ENCODE measurements at places on chromosomes 16 and 17.

GRCh38 chr17:44266402-44267164, 1.4 kb downstream of the SLC4A1 start:
- DNase-seq, result no peak

DNA sequence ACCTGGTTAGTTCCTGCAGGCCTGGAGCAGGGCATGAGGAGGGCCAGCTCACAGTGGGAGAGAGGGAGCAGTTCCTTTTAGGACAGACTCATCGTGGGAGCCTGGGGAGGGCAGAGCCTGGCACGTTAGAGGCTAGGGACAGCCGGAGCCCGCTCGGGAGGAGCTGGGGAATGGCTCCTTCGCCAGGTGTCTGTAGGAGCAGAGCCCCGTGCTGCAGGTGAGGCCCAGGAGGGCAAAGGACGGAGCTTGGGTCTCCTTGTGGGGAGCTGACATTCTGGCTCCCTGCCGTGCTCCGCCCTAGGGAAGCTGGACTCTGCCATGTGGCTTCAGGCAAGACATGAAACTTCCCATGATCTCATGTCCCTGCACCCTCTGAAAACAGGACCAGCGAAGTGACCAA, 18.7 kb upstream of the MTSS2 start:
- DNase-seq, result no peak

DNA sequence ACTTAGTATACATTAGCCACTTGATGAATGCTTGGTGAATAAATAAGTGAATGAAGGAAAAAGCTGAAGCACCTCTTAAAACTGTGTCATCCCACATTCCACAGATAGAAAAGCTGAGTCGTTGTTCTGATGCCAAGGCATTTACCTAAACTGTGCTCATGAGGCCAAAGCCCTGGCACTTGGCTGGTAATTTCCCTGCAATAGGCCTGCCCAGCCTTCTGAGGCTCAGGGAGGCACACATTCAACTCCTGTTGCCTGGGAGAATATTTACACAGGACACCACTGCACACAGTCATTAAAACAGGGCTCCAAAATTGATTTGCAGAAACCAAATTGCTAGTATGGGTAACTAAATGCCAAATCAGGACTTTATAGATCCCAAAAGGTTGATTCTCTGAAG, 333.0 kb upstream of the C16orf82 start:
- DNase-seq, result no peak

DNA sequence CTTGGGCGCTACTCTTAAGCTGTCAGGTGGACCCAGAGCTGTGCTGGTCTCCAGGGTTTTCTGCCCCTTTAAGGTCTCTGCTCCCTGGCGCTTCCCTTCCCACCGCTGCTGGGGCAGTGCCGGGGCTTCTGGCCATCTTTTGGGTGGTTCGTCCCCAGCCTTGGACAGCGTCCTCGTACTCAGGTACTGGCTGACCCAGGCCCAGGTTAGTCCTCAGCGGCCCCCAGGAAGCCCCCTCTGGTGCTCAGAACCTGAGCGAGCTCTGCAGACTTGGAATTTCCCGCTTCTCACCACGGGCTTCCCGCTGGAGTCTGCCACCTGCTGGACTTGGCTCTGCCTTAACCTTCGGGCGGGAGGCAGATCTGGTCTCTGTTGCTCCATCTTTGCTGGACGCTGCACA, 94.1 kb upstream of the ZNF750 start:
- no peak for DNase-seq

GRCh38 chr17:65515959-65516948, 45.2 kb downstream of the AXIN2 start:
- no peak for DNase-seq

Measured in endothelial cell (in vitro differentiated cells).